PC-9 (cell line): ENCODE measurements at places on chromosomes 5 and 9. TPM values are rescaled to one million over a fixed set of nuclear protein-coding genes. Genes with fewer than 3 reads are reported as not detected.

AGXT2 gene
- total RNA-seq: not detected in 2 replicates

ARID3C gene
- not detected in 2 replicates for total RNA-seq

ELAVL2 gene
- not detected in 2 replicates for total RNA-seq

FAM169A gene
- 2.1 and 3.9 TPM in 2 replicates for total RNA-seq

GRIA1 gene
- total RNA-seq: not detected in 2 replicates

EDIL3 gene
- 6.7 and 7.2 TPM in 2 replicates for total RNA-seq

SAPCD2 gene
- total RNA-seq: 46.9 and 50.3 TPM in 2 replicates

TMOD1 gene
- total RNA-seq: 6.8 and 7.1 TPM in 2 replicates

SMU1 gene
- total RNA-seq: 12.6 and 14.5 TPM in 2 replicates

PRKAA1 gene
- 155 and 178 TPM in 2 replicates for total RNA-seq

SPATA31C1 gene
- not detected in 2 replicates for total RNA-seq

PDLIM4 gene
- total RNA-seq: 35.8 and 47.2 TPM in 2 replicates

PRRC1 gene
- total RNA-seq: 43.2 and 43.7 TPM in 2 replicates

SHISAL2B gene
- not detected in 2 replicates for total RNA-seq

ENTREP1 gene
- 0.30 and 0.35 TPM in 2 replicates for total RNA-seq

ELOVL7 gene
- 17.2 and 24.3 TPM in 2 replicates for total RNA-seq

ARL14EPL gene
- total RNA-seq: 0.37 TPM in 1 of 2 replicates, not detected in the other

PBX3 gene
- total RNA-seq: 12.0 and 18.3 TPM in 2 replicates

BAAT gene
- not detected in 2 replicates for total RNA-seq

MCC gene
- total RNA-seq: 2.5 TPM in 2 replicates

TSSK1B gene
- not detected in 2 replicates for total RNA-seq

HMCN2 gene
- total RNA-seq: 1.6 and 3.1 TPM in 2 replicates

IFNK gene
- total RNA-seq: not detected in 2 replicates

PLPP7 gene
- not detected in 2 replicates for total RNA-seq

INSL4 gene
- not detected in 2 replicates for total RNA-seq

DAPK1 gene
- 100 and 158 TPM in 2 replicates for total RNA-seq
